ENCODE measurements at places on chromosomes 2 and 18. TPM values are rescaled to one million over a fixed set of nuclear protein-coding genes. Genes with fewer than 3 reads are reported as not detected.

Gene HOXD9
- total RNA-seq = not detected

Gene PCARE
- total RNA-seq = not detected

Gene FAM237A
- not detected for total RNA-seq

Gene FBXO41
- 3.0 TPM for total RNA-seq

Gene GPR35
- 27.1 TPM for total RNA-seq

Gene CDH19
- total RNA-seq = not detected
